ENCODE measurements at places on chromosomes 4 and X.

DNA sequence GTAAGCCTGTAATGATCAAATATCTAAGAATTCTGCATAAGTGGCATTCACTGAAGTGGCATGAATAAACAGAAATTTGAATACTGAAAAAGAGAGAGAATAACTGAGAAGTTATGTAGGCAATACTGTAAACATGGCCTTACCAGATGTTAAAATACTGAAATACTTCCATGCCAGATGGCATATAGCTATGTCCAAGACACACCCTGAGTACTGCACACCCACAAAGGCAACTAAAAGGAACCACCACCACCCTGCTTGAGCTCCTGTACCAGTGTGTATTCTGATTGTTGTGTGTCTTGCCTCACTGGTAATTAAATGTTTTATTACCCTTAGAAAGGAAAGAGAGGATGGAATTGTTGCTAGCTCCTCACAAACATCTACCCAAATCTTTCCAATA, 192.1 kb downstream of the ADAMTS3 start:
- peak; percentile 45 for DNase-seq

GRCh38 chr4:184284742-184285141, 67.1 kb upstream of the ENPP6 start:
- DNase-seq = no peak

GRCh38 chr4:153661215-153661822, 22.8 kb upstream of the TLR2 start:
- no peak for DNase-seq

GRCh38 chr4:109944591-109944990, 31.9 kb downstream of the EGF start:
- DNase-seq = no peak

DNA sequence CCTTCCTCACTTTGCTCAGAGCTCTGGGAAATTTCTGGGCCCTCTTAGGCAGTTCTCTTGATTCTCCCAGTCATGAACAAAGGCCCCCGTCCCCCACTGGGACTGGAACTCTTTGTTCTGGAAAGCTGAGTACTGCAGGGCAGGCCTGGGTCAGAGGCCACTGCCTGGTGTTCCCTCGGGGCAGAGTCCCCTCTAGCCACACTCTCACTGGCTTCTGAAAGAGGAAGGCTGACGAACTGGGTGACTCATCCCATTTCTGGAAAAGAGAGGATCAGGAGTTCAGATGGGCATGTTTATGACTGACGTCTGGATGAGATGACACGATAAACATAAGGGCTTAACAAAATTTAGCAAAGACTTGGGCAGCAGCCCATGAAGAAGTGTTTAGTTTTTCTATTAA, 47.7 kb downstream of the DDX3X start:
- peak; percentile 56 for DNase-seq

- DNase-seq = no peak
Observed at GRCh38 chr4:665381-665750, 8.7 kb downstream of the ATP5ME start.

DNA sequence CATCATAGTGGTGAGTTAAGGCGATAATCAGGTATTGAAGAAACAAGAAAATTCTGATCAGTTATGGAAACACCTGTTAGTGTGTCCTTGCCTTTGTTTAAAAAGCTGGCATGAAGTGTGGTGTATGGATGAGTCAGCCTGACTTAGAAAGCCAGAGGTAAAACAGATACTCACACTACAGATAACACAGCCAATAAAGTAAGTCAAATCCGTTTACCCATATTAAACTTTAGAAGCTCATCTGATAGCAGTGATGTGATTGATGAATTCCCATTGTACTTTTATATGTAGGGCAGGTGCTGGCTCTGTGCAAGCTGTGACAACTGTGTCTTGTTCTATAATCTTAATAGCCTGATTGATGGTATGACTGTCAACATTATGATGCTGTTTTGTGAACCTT, 1392.7 kb upstream of the IGFBP7 start:
- no peak for DNase-seq

DNA sequence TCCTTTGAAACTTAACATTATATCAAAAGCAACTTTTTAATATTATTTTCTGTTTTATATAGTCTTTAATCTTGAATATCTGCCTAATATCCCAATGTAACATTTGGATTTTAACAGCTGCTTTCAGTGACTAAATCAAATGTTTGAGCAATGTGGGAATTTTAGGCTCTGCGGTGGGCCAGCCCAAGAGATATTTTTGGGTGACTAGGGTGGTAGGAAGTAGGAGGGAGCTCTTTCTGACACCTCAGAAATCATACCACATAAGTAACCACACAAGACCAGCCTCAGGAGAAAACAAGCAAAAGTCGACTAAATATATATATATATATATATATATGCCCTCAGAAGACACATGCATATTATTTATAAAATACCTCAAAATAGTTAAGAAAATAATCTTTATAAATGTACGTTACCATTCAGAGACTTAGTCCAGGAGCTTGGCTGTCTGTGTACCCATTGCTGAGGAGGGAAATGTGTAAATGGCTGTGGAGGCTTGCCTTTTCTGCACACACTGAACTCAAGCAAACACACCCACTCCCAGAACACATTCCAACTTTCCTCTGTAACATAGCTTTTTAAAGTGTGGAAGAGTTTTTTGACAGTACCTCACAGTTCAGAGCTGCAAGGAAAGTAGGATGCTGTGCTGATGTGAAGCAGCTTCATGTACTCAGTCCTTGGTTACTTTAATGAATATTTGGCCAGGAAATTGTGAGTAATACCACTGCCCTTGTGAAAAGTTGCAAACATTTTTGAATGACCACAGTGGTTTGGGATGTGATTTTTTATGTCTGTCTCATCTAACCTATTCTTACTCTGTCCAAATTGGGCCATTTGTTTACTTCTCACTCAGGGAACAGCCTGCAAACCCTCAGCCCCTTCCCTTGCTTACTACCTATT, at the start of gene RTL3:
Gene RTL3 (minus strand): TSS at position 484 of the 900 bp plus-strand sequence. CDS start 908 bp downstream, outside the sequence.
- DNase-seq = peak; percentile 89

DNA sequence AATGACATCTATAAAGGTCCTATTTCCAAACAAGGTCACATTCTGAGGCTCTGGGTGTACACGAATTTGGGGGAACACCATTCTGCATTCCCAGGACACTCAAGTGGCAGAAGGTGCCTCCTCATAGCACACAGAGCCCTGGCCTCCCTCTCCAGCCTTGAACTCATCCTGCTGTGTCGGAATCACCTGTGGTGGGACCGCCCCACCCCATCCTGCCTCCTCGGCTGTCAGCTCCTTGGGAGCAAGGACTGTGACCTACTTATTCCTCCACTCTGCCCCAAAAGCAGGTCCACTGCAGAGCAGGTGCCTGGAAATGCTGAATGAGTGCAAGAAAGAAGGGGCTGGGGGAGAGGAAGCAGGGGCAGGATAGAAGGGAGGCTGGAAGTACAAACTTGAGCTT, 33.5 kb downstream of the HTRA3 start:
- DNase-seq = no peak

DNA sequence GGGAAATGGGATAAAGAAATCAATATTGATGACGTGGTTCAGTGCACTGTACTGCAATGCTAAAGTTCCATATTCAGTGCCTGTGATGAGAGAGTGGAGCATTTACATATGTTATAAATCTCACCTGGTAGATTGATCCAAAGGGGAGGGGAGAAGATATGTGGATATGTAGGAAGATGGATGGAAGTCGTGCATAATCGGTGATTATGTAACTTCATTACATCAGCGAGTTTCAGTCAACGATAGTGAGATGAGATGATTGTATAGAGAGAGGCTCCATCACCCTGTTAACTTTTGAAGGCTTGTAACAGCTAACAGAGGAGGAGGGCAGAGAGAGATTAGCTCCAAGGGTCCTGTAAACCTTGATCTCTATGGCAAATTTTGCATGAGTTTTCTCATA, 1.8 kb downstream of the IL1RAPL1 start:
- DNase-seq = no peak

GRCh38 chr4:93684571-93684970, 144.0 kb upstream of the ATOH1 start:
- DNase-seq = no peak

GRCh38 chr4:73230865-73231517, 27.6 kb downstream of the ANKRD17 start:
- no peak for DNase-seq

- no peak for DNase-seq
Observed at GRCh38 chr4:100117750-100118149, 72.5 kb downstream of the DDIT4L start.

DNA sequence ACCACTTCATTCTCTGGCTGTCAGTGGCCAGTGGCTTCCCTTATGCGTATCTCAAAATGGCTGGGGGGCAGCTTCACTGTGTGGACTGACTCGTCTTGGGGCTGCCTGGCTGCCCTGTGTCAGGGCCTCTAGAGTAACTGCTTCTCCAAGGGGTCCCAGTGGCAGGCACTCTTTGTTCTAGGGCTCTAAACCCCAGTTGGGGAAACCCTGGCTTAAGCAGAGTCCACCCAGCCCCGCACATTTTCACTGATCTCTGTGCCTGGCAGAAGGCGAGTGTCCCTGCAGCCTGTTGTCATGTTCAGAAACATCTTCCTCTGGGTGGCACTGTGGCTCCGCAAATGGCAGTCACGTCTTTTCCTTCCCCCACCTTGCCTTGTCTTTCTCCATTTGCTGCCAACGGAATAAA, 59.7 kb downstream of the NBDY start:
- no peak for DNase-seq

DNA sequence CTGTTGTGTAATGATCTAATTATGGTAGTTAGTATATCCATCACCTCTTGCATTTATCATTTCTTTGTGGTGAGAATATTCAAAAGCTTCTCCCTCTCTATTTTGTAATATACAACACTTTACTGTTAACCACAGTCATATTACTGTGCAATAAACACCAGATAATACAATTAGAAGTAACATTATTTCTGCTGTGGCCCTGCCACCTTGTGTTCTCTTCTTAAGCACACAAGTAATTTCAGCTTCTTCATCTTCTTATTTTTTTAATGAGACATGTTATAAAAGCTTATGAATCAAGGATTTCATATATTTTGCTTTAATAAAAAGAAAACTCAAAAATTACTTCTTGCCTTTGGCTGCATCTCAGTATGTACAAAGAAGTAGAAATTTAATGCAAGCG, 675.2 kb upstream of the INTU start:
- peak; percentile 61 for DNase-seq

GRCh38 chr4:924107-925096, 7.7 kb downstream of the GAK start:
- DNase-seq = peak; percentile 36

GRCh38 chr4:139768366-139768765, 102.7 kb downstream of the MGST2 start:
- DNase-seq = no peak

GRCh38 chrX:27599928-27600327, 9.8 kb downstream of the DCAF8L2 start:
- peak; percentile 35 for DNase-seq

GRCh38 chrX:1449036-1449822, 3.5 kb downstream of the ASMTL start:
- no peak for DNase-seq

DNA sequence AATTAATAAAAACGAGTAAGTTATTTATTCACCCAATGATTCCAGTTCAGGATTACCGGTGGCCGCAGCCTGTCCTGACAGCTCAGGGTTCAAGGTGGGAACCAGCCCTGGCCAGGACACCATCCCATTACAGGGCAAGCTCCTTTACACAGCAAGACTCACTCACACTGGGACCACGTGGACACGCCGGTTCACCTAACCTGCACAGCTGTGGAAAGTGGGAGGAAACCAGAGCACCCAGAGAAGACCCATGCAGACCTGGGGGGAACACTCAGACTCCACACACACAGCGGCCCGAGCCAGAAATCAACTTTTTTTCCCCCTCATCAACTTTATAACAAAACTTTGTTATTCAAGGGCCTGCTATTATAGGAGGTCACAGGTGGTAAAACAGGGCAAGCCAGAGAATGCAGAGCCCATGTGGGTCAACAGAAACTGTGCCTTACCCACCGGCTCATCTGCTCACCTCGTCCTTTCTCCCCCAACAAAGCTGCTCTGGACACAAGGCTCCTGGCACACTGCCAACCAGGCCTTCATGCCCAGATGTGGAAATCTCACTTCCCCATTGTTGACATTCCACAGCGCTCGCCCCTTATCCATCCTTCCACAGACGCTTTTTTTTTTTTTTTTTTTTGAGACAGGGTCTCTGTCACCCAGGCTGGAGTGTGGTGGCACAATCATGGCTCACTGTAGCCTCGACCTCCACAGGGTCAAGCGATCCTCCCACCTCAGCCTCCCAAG, 8.0 kb upstream of the ODAPH start:
- peak; percentile 42 for DNase-seq

DNA sequence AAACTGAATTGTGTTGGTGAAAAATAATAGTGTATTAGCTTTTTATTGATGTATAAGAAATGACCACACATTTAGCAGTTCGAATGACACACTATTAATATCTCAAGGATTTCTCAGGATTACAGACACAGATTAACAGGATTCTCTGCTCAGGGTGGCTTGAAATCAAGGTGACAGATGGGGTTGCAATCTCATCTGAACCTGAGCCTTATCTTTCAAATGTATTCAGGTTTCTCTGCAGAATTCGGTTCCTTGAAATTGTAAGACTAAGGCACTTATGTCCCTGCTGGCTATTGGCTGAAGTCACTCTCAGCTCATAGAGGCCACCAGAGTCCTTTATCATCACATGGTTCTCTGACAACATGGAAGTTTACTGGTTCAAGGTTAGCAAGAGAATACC, 1780.1 kb downstream of the ARAP2 start:
- no peak for DNase-seq

GRCh38 chr4:139189417-139189749, 12.4 kb upstream of the ELF2 start:
- DNase-seq = no peak

GRCh38 chr4:29199485-29199884, 1520.7 kb upstream of the PCDH7 start:
- no peak for DNase-seq

GRCh38 chrX:2875798-2876399, 47.2 kb downstream of the GYG2 start:
- DNase-seq = peak; percentile 7

DNA sequence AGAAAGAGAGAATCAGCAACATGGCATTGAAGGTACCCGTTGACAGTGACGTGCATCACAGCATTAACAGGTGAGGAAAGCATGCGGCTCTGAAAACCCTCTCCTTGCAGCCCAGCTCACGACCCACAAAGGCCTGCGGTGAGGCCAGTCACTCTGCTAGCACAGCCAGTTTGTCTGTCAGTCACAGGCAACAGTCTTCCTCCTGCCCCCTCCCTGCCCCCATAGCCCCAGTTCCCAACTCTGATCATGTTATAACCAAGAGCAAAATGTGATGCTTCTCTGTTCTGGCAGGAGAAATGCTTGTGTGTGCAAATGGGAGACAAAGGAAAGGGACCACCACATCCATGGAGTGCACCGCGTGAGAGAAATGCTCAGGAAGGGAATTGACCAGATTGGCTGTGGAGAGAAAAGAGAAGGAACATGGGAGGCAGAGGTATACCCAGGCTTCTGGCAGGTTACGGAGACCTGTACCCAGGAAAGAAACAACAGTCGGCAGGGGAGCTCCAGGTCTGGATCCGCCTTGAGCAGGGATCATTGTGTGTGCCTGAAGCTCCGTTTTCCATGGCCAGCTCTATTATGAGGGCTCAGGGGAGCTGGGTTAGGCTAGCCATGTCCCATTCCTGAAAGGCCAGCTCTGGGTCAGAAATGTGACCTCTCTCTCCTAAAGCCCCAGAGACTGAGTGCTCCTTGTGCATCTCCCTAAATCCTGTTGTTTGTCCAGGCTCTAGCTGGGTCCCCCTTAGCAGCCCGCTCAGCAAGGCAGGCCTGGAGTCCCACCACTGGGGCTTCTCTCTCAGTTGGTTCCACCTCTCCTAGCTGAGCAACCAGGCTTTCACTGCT, 139.7 kb upstream of the MAMLD1 start:
- no peak for DNase-seq

Data from fibroblast of skin of scalp (primary cell).